ENCODE measurements at places on chromosomes 5 and 9. TPM values are rescaled to one million over a fixed set of nuclear protein-coding genes. Genes with fewer than 3 reads are reported as not detected.
A peak's percentile ranks its signal among the peaks of the same experiment; 100 is the strongest.

IL13 gene
- total RNA-seq: not detected

DNA sequence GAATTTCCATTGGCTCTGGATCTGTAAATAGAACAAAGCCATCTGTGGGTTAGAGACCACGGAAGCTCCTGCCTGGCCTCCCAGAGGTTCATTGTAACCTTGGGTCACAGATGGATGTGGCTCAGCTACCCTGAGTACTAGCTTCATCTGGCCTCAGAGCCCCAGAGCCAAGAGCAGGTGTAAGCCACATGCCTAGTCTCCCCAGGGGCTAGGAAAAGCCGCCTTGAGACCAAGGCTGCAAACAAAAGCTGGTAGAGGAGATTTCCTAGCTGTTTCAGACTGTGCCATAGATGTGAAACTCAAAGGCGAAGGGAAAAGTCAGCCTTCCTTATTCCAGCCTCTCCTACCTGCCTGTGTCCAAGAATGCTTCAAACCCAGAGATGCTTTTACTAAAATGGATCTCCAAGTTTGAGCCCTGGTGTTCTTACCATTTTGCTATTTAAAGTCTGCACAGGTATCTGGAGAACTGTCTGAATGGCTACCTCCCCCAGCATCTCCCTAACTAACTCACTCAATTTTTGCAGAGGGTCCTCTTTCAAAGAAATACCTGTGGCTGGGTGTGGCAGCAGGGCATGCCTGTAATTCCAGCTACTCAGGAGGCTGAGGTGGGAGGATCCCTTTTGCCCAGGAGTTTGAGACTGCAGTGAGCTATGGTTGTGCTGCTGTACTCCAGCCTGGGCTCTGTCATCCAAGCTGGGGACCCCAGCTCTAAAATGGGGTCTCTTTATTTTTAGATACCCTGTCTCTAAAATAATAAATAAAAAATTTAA is 42.3 kb upstream of the MAP1B start:
- no peaks in the 10 kb centered on the region for H3K36me3 ChIP-seq
- H3K4me1 ChIP-seq: peaks cover 24% of the 10 kb centered on the region
- no peak for DNase-seq
- H3K27ac ChIP-seq: no peak overlapping the region
- H3K4me3 ChIP-seq: no peak overlapping the region

GRCh38 chr9:77735494-77735893 is 87.4 kb upstream of the GNA14 start:
- no peaks in the 10 kb centered on the region for H3K4me1 ChIP-seq
- no peak for DNase-seq
- no peaks in the 10 kb centered on the region for H3K36me3 ChIP-seq
- no peak overlapping the region for H3K4me3 ChIP-seq

DNA sequence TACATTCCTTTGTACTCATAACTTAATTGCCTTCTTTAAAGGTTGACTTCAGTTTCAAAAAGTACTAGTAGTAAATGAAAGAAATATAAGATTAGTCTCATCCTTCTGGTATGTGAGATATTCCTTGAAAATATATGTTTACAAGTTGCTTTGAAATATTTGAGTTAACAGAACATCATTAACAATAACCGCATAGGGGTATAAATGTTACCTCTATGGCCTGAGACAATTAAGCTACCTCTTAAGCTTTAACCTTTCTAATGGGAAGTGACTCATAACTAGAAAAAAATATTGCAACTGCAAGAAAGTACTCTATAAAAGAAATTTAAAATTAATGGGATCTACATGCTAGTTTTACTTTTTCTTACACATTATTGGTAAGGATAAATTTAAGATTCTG is 399.0 kb downstream of the CDH10 start:
- no peaks in the 10 kb centered on the region for H3K27me3 ChIP-seq
- H3K4me1 ChIP-seq: no peaks in the 10 kb centered on the region
- DNase-seq: no peak
- H3K36me3 ChIP-seq: no peaks in the 10 kb centered on the region

GRCh38 chr5:60023255-60023654 is 129.7 kb upstream of the PDE4D start:
- H3K27ac ChIP-seq: no peak overlapping the region
- H3K27me3 ChIP-seq: no peaks in the 10 kb centered on the region
- DNase-seq: no peak
- H3K4me3 ChIP-seq: no peak overlapping the region

IGFBPL1 gene
- 4.0 TPM for total RNA-seq

SVEP1 gene
- 13.3 TPM for total RNA-seq

- no peaks in the 10 kb centered on the region for H3K4me1 ChIP-seq
- no peak overlapping the region for H3K27ac ChIP-seq
- no peaks in the 10 kb centered on the region for H3K27me3 ChIP-seq
Measured at GRCh38 chr5:21152611-21153010, 1164.6 kb upstream of the CDH18 start.

DAB2 gene
- total RNA-seq: 115 TPM

DNA sequence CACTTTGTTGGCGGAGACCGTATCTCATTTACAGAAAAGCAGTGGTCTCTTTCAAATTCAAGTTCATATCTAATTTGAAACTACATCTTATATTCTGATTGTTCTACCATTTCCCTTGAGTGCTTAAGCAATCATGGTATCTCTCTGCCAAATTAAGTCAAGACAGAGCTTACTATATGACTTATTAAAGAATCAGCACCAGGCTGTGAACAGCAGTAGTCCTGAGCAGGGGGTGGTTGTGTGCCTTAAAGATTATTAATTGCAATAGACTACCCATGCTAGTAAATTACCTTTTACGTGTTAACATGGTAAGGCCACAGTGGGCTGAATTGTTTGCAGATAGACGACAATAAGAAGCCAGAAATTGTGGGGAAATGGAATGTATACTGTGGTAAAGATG is 21.5 kb downstream of the SNCAIP start:
- H3K27ac ChIP-seq: peak overlapping the region; percentile 54
- peaks cover 17% of the 10 kb centered on the region for H3K4me1 ChIP-seq
- no peak overlapping the region for H3K4me3 ChIP-seq
- no peaks in the 10 kb centered on the region for H3K36me3 ChIP-seq

DNA sequence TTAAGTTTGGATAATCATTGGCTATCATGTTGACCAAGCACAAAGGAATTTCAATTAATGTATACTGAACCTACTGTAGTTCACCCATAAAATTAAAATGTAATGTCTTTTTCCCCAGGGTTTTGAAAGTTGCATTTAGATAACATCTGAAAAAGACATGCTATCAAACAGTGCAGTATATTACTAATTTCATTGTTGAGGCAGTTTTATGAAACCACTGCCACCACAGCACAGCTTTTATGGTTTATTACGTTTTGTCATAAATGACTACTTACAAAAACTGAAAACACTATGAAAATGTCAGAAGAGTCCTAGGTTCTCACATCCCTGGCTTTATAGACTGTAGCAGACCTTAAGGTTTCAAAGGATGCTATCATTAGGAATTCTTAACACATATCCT is 32.0 kb upstream of the HAPLN1 start:
- H3K36me3 ChIP-seq: no peaks in the 10 kb centered on the region
- no peak for DNase-seq
- H3K27me3 ChIP-seq: no peaks in the 10 kb centered on the region
- no peaks in the 10 kb centered on the region for H3K4me1 ChIP-seq

DNA sequence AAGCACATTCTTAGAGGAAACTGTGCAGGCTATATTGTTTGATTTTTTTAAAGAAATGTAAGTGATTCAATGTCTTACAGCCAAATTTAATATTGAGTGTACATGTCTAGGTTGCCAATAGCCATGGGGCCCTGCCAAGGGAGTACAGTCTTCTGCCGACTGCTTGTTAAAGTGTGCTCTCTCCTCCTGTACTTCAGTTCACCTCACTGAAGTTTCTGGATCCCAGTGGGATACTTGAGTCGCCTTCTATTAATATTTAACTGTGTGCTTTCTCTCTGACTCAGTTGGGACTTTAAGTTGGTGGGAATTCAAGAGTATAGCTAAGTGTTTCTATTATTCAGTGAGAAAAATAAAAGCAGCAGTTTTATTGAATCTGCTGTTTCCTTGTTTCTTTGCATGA is 44.5 kb upstream of the C5orf47 start:
- no peaks in the 10 kb centered on the region for H3K27me3 ChIP-seq
- peaks cover 51% of the 10 kb centered on the region for H3K4me1 ChIP-seq
- H3K36me3 ChIP-seq: no peaks in the 10 kb centered on the region
- no peak for DNase-seq
